NCI-H2171 (cell line): ENCODE measurements at places on chromosomes 6 and 20.
A peak's percentile ranks its signal among the peaks of the same experiment; 100 is the strongest.

GRCh38 chr6:34229877-34230276 lies 6.8 kb upstream of the HMGA1 start:
- no peak for DNase-seq

GRCh38 chr6:168113226-168113625 lies 34.2 kb upstream of the FRMD1 start:
- DNase-seq: no peak

GRCh38 chr6:112634376-112634775 lies 287.2 kb downstream of the RFPL4B start:
- DNase-seq: no peak

- DNase-seq: no peak
These were observed 230.3 kb downstream of the TFAP2A start for GRCh38 chr6:10184371-10185227.

- no peak for DNase-seq
These were observed 52.3 kb downstream of the HBS1L start for GRCh38 chr6:135002229-135002844.

DNA sequence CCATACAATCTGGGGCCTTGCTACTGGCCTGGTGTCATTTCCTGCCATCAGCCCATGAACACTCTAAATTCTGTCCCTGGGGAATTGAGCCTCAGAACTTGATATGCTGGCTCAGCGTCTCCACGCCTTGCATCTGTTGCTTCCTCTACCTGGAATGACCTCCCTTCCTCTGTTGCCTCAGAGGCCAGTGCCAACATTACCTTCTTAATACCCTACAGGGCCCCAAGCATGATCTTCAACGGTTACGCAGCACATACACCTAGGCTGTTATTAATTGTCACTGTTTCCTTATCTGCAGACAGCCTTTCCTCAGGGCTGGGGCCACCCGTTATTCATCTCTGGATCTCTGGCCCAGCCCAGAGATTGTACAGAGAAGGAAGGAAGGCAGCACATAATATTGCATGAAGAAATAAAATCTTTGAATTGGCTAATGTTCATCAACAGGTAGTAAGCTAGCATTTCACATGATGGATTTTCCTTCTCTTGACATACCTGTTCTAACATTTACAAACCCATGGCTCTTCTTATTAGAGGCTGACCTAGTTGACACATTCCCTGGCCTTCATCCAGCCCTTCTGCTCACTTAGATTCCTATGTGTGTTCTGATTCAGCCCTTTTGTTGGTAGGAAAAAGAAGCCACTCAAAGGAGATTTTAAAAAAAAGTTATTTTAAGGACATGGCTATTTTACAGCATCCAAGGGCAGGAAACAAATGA lies 8.4 kb upstream of the RNF182 start:
- peak; percentile 71 for DNase-seq

DNA sequence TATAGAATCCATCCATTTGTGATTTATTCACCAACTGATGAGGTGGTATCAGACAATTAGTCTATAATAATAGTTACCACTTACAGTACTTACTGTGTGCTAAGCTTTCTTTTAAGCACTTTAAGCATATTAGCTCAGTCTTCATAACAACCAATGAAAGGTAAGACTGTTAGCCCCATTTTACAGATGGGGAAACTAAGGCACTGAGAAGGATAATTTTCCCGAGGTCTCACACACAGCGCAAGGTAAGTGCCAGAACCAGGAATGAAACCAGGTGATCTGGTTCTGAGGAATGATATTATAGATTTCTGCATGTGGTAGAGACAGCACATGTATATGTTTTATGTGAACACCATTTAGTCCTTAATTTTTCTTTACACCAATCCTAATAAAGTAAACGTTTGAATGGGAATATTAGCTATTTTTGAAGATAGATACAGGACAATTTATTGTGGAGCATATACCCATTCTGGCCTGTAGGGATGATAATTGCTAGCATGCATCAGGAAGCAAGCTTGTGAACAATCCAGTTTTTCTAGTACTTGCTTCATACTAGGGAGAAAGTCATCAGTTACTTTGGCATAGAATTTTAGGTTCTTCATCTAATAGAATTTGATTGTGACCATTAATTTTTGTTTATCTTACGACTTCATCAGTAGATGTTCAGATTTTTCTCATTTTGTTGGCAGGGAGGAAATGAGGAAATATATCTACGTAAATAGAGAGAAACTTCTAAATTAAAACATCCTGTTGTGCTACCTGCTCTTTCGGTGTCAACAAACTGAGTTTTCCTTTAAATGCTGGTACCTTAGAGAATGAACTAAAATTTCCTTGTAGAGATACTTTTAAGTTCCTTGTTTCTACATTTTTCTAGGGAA lies 3.0 kb downstream of the YWHAB start:
- DNase-seq: no peak

- DNase-seq: peak; percentile 66
These were observed 116.3 kb downstream of the ANKRD60 start for GRCh38 chr20:58112017-58112781.

DNA sequence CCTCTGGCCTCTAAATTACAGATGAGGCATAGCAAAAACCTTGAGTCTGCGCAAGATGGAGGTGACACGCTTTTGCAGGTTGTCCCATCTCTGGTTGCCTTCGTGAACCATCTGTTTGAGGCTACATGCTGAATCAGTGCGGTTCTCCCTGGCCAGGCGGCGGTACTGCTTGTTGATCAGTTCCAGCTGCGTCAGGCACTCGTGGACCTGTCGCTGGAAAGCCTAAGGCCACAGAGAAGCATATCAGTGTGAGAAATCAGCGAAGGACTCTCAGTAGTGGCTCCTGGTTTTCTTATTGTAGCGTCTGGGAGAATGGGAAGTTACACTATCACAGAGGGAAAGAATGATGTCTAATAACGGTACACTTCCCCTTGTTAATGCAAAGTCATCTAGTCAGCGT lies 344.4 kb downstream of the ESR1 start:
- no peak for DNase-seq

DNA sequence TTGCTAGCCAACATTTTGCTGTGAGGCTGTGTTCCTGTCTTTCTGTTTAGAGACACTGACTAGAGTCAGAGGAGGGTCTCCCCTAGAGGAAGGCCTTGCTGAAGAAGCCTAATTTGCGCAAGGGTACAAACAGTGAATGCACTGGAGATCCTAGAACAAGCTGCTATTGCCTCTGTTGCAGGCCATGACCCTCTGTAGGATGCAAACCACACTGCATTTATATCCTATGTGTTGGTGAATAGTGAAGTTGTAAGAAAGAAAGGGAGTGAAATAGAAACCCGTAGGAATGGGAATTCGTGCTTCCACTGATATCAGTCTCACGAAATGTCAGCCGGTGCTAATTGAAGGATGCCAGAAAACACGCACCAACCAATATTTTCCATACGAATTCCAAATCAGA lies 88.2 kb downstream of the GJA1 start:
- DNase-seq: no peak

DNA sequence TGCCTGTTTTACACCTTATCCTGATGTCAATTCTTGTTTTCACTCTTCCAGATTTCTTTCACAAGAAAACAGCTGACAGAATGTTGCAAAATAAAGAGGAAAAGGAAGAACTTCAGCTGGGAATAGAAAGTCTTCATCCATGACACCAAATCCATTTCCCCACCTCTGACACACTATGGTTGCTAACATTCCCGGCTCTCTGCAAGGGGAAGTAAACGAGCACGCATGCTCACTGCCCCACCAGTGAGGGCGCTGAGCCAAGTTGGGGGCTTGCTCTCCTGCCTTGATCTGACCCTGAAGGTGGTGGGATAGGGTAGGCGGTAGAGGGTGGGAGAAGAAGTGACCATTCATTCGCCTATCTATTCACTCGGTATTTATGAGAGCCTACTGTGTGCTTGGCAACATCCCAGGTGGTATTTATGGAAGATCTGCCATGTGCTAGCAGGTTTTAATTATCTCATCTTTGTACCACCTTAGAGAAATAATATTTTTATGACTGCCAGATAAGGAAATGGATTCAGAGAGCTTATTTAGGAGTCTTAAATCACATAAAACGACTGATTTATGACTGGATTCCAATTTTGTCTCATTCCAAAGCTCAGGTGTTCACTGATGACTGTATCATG lies 206.2 kb downstream of the FOXC1 start:
- DNase-seq: no peak

GRCh38 chr6:27500177-27500576 lies 27.3 kb upstream of the ZNF184 start:
- no peak for DNase-seq

DNA sequence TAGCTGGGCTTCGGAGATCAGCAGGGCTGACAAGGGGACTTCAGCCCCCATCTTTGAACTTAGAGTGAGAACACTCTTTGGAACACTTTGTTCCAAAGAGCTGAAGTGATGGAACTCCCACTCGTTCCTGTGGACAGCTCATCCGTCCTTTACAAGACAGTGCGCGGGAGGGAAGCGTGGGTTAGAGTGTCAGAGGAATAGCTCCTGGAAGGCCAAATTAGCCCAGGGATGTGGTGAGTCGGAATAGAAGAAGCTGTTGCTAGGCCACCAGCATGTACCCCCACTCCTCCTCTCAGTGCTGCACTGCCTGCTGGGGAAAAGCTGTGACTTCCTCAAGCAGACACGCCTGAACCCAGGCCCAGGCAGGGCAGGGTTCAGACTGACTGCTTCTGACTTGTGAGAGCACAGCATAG lies 1.7 kb downstream of the SDCBP2 start:
- DNase-seq: no peak

DNA sequence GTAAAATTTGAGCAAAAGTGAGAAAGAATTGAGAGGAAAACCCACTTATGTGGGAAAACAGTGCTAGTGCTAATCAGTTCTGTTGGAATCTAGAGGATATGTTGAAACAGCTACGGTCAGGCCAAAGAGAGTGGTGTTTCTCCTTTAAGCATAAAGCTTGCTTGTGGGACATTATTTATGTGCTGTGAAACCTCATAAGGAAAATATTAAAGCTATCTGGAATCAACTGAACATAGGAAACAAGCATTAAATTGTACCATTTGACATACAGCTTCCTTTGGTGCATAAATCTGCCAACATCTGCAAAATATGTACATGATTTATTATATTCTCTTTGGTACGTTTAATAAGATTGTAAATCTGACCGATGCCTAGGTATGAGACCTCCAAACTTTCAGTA lies 182.5 kb upstream of the PDE10A start:
- no peak for DNase-seq

DNA sequence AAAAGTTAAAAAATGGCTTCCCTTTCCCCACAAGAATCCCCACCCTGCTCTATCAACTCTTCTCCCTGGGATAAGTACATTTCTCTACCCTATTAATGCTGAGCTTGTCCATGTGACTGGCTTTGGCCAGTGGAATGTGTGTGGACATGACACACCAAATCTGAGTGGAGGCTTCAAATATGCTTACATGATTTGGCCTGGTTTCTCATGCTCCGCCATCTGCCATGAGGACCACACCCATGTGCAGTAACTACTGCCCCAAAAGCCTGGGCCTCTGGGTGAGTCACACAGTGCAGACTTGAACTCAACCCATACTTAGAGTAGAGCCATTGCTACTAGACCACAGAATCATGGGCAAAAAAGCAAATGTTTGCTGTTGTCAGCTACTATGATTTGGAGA lies 65.4 kb downstream of the PRND start:
- no peak for DNase-seq
